ENCODE measurements at places on chromosomes 5 and 9. TPM values are rescaled to one million over a fixed set of nuclear protein-coding genes. Genes with fewer than 3 reads are reported as not detected.

DNA sequence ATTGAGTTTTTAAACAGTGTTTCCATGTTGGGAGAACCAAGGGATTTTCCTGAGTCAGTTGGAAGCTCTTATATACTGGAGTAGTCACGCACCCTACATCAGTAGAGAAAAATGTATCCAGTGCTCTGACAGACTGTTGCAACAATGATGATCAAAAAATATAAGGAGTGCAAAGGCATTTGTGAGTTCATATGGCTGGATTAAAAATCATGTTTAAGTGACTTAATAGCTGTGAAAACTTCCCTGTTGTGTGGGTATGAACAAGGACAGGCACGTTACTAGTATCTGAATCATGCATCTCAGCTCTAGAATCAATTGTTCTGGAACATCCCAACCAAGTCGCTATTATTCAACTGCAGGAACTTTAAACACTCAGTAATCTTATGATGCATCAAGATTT is 229.7 kb downstream of the ROR2 start:
- DNase-seq = peak; percentile 51

DNA sequence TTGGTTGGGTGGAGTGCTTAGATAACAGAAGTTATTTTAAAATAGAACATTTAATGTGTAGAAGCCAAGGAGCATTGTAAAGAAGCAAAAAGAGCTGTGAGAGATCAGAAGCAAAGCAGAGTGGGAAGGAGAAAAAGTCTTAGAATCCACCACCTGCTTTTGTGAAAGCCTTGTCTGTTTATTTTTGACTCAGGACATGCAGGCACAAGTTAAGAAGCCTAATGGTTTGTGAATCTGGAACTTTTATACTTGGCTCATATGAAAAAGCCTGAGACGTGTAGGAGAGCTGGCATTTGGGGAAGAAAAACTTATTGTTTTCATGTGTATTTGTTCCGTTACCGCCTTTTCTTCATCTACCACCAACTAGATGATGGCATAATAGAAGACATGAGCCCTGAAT is 38.5 kb upstream of the ITGA2 start:
- DNase-seq = no peak

Gene EMB
- polyA plus RNA-seq = 0.20 TPM

DNA sequence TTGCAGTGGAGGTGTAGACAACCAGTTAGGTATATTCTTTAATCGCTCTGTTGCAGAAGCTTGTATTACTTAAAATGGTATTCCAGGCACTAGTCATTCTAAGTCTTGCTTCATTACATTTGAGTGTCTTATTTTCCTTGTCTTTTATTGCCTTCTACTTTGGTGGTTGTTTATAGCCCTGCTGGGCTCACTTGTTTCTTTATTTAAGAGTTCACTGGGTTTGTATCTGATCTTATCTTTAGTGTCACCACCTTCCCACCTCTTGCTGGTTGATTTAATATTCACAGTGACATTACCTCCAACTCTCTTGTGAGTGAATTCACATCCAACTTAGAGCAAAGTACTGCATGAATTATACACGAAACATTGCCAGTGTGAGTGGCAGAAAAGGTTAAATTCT is 83.6 kb upstream of the BNC2 start:
- no peak for DNase-seq

Gene CNTNAP3B
- not detected for polyA plus RNA-seq

GRCh38 chr5:10303699-10304170 is 4.0 kb downstream of the CMBL start:
- DNase-seq = no peak

All from GM23248 (cell line).